Activated naive CD4-positive, alpha-beta T cell treated with Interleukin-2 at 50 U/mL for 16 hours (primary cell): ENCODE measurements at places on chromosomes 2 and 18.

DNA sequence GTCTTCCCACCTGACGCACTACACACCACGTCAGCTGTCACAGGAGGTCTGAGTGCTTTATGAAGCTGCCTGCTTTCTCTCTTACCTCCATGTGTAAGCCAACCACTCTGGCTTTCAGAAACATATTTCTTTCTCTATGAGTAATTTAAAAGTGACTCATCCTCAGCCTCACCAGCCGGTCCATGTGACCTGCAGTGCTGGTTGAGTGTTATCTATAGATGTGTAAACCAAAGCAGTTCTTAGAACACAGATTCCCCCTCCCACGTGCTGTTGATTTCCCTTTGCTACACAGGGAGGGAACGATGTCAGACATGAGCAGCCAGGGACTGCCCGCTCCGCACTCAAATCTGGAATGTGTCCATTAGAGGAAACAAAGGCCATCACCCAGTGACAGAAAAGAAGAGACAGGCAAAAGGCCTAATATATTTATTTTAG is 157.8 kb downstream of the BCL2 start:
- DNase-seq = peak; percentile 84

DNA sequence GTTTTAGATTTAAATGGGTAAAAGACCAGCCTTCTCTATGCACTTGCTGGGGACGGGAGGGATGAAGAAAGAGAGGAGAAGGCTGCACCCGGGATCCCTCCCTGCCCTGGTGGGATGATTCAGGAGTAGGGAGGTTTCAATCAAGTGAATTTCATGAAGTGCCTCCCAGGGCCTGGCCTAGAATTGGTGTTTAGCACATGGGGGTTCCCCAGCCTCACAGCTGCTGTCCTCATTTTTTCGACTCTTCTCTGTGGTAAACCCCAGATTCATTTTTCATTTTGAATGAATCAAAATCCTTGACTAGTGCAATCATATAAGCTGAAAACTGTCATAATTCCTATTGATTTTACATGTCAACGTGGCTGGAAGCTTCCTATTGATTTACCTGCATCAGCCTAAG is 81.1 kb downstream of the LPIN1 start:
- peak; percentile 37 for DNase-seq

GRCh38 chr18:46072959-46073358 is 899 bp upstream of the PSTPIP2 start:
- no peak for DNase-seq

DNA sequence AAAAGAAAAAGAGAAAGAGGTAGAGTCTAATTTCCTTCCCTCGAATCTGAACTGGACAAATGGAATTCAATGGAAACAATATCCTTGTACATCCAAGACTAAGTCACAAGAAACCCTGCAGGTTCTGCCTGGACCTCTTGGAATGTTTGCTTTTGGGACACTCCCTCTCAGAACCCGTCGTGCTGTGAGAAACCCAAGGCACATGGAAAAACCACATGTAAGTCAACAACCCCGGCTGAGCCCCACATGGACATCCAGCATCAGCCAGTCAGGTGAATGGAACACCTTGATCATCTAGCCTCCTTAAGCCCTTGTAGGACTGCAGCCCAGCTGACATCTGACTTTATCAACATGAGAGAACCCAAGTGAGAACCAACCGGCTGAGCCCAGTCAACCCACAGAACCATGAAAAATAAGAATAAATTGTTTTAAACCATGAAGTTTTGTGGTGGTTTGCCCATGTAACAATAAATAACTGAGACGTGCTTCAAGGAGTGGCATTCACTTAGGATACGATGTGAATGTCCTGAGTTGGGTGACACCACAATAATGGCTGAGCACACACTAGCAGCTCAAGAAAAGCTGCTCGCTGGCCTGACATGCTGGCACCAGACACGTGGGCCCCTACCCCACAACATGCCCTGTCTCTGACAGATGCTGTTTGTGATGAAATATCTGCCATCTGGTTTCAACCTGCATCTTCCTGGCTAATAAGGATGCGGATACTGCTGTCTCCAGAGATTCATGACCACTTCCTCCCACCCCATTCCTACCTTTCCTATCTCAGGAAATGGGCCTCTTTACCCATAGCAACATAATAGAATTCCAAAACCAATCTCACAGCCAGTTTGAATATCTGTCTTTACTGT is 28.8 kb downstream of the PKDCC start:
- DNase-seq = no peak

DNA sequence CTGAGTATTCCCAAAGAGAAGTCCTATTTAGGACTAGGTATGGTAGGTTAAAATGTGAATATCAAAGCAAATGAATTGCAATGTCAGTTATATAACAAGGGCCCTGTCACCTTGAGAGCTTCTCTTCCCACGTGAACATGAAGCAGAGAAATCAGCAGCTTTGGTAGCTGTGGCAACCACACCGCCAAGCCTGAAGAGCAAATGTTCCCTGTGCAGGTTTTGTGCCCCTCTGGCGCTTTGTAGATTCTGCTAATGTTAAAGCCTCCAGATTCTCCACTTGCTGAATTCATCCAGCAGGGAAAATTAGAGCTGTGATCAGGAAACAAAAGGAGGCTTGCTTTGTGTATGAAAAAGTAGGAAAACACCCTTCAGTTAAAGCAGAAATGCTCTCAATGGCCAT is 322.6 kb downstream of the RBM43 start:
- no peak for DNase-seq

DNA sequence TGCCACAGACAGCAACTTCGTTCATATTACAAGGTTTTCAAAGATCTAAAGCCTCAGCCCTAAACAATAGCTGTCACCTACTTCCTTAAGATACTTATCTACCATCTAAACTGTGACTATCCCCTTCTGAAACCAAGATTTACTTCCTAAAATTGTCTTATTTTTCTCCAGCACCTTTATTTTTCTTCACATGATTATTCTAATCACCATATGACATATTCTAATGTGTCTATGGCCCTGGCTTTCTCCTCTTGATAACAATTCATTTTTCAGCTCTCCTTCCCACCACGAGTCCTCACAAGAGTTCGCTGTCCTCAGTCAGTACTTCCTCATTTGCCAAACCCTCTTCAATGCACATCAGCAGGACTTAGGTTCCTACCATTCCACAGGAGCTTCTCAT is 53.9 kb downstream of the RTTN start:
- DNase-seq = no peak

- no peak for DNase-seq
These were observed 4.3 kb downstream of the SOX11 start for GRCh38 chr2:5696404-5696944.

- peak; percentile 35 for DNase-seq
These were observed 228.6 kb downstream of the SATB2 start for GRCh38 chr2:199228887-199229819.

DNA sequence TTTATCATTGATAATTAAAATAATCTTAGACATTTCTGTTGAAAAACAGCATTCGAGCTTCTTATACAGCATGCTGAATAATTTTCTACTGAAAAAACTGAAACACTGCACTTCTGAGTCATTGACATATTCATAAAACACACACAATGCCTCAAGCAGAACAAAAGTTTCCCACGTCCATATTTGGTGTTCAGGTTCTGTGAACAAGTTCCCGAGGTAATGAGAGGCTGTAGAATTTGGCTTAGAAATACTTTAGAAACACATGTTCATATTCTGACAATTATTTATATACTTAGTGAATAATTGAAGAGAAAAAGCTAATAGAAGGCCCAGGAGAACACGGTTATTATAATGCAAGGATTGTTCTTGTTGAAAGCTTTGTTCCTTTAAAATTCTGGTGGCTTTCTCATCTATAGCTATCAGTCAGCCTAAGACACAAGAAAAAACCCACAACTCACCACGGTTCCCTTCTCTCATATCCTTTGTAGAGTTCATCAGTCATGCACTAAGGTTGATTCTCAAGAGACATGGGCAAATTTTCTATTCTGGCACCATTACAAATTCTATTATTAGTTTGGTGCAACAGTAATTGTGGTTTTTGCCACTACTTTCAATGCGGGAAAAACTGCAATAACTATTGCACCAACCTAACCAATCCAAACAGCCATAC is 194.4 kb downstream of the TMX3 start:
- DNase-seq = no peak

DNA sequence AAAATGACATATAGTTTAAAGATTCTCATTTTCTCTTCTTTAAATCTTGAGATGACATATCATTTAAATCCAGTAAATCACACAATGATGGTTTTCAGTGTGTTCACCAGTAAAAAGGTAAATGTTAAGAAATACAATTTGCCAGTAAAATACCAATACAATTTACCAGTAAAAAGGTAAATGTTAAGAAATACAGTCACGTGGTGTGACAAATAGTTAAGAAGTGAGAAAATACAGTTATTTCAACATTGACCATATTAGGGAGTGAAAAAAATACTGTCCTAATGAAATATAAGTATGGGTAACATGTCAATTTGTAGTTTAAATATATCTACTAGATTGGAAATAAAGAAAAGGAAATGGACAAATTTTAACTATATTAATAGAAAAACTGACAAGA is 80.5 kb downstream of the DLGAP1 start:
- DNase-seq = no peak

DNA sequence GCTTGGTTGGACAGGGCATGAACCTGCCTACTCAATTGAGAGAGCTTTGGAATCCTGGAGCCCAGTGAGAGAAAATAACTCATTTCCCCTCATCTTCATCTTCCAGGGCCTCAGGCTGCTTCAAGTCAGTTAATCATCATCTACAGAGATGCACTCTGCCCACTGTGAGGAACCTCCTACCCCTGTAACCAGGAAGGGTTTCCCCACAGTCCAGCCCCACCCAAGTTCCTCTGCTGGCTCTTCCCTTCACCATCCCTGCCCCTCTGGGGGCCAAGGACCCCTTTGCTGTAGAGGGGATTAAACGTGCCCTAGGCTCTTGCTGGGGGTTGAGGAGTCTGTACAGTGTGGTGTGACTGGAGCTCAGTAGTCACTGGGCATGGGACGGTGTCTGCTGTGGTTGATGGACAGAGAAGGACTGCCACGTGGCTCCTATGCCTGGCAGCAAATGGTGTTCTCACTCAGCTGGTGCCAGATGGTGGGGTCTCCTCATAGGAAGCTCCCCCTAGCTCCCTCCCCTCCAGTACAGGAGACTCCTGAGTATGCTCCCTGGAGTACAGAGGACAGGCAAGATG is 29.5 kb upstream of the LGALSL start:
- no peak for DNase-seq
